ENCODE measurements at places on chromosomes 7 and 10. TPM values are rescaled to one million over a fixed set of nuclear protein-coding genes. Genes with fewer than 3 reads are reported as not detected.

DNA sequence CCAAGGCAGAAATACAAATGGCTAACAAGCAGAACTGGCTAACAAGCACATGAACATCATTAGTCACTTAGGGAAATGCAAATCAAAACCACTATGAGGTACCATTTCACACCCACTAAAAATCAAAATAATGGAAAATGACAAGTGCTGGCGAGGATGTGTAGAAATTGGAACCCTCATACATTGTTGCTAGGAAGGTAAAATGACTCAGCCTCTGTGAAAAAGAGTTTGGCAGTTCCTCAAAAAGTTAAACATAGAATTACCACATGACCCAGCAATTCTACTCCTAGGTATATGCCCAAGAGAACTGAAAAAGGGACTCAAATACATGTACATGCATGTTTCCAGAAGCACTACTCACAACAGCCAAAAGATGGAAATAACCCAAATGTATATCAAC is 52.8 kb upstream of the ANAPC16 start:
- DNase-seq: no peak

DNA sequence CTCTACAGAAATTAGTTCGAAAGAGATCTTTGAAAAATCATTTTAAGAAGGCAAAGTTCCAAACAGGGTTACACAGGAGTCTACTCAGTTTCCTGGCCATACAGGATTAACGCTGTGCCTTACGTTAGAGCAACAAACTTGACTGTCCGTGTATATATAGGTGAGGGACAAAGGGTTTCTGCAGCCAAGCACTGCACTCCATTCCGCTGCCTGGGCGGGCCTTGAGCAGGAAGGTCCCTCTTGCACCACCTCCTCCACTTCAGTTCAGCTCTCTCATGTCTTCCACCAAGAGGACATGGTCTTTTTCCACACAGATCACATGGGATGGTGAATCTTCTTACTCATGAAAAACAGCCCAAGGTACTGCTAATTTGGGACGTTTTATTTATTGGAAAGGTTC is 43.2 kb downstream of the MCMBP start:
- DNase-seq: no peak

DNA sequence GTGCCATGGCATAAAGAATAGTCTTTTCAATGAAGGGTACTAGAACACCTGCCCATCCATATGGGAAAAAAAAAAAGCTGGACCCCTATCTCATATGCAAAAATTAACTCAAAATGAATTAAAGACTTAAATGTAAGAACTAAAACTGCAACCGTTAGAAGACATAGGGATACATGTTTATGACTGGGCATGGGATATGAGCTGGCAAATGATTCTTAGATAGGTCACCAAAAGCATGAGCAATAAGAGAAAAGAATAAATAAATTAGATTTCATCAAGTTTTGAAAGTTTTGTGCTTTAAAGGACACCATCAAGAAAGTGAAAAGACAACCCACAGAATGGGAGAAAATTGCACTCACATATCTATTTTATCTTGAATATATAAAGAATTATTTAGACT is 222.0 kb downstream of the ADK start:
- DNase-seq: no peak

- peak; percentile 28 for DNase-seq
These were observed at the start of gene NPFFR1 for GRCh38 chr10:70283445-70284399. Gene NPFFR1, minus strand, starts transcription at chr10:70284004. Its CDS starts 328 bp downstream, at chr10:70283676.

DNA sequence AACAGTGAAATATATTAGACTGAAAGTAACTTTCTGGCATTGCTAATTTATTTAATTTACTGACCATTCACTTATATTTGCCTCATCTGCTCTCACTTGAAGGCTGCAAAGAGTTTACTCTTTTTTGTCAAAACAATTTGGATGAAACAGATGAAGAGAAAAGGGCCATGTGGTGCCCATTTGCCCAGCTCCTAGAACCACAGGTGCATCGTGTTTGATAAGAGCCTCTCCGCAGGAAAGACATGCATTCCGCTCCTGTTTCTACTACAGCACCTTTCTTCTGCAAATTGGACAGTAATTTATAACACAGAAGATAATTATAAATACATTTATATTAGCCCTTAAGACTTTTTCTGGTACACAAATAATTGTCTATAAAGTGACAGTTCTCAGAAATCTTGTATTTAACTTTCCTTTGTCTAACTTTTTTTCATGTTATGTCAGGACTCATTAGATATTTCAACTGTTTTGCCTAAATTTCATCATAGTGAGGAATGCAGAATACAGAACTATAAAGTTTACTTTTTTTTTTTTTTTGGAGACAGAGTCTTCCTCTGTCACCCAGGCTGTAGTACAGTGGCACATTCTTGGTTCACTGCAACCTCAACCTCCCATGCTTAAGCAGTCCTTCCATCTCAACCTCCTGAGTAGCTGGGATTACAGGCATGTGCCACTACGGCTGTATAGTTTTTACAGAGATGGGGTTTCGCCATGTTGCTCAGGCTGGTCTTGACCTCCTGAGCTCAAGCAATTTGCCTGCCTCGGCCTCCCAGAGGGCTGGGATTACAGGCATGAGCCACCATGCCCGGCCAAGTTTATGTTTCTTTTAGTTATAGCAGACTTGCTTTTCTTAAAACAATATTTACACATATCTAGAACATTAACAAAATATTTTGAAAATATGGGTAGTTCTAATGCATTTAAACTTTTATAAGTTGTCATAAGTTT is 869 bp downstream of the LAMB4 start:
- DNase-seq: no peak

DNA sequence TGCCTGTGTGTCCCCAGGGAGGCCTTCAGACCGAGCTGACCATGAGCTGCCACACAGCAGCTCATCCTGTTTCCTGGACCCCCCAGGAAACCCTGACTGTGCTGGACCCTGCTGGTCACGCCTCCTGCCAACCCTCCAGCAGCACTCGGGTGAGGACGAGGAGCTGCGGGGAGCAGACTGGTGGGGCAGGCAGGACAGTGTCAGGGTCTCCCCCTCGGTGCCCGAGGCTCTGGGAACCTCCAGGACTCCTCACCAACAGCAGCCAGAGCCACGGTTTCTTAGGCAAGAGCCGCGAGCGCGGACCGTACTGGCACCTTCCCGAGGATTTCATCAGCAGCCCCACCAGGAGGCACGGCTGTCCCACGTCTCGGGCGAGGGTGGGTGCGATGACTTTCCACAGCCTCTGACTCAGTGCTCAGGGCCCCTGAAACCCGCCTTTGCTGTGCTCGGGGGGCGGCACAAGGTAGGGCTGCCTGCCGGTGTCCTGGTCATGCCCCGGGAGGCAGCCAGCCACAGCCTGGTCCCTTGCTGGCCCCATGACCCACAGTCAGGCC is 186.9 kb downstream of the ELFN1 start:
- no peak for DNase-seq

DNA sequence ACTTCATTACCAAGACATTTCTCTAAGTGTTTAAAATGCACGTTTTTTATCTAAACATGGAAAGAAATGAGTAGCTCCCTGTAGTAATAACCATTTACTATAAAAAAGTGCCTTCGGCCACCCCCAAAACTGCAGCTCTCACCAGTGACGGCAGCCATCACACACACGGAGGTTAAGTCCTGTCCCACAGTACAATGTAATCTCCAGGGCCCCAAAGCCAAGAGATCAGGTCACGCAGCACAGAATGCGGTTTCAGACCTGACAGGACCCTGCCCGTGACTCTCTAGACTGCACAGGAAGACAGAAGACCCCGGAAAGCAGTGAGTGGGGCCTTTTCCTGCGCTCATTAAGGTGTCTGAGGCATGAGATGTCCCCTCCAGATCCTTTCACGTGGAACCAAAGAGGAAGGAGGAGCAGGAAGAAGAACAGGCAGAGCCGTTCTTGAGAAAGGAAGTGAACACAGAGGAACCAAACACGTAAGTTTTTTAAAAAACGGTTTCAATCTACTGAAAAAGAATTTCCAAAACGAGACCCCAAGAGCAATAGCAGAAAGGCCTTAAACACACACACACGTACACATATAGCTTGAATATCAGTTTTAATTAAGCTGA is 125.7 kb downstream of the ZMYND11 start:
- no peak for DNase-seq

GRCh38 chr10:2592360-2593160 is 474.8 kb upstream of the PFKP start:
- DNase-seq: no peak

GRCh38 chr7:115435178-115435577 is 513.3 kb downstream of the MDFIC start:
- DNase-seq: no peak

DNA sequence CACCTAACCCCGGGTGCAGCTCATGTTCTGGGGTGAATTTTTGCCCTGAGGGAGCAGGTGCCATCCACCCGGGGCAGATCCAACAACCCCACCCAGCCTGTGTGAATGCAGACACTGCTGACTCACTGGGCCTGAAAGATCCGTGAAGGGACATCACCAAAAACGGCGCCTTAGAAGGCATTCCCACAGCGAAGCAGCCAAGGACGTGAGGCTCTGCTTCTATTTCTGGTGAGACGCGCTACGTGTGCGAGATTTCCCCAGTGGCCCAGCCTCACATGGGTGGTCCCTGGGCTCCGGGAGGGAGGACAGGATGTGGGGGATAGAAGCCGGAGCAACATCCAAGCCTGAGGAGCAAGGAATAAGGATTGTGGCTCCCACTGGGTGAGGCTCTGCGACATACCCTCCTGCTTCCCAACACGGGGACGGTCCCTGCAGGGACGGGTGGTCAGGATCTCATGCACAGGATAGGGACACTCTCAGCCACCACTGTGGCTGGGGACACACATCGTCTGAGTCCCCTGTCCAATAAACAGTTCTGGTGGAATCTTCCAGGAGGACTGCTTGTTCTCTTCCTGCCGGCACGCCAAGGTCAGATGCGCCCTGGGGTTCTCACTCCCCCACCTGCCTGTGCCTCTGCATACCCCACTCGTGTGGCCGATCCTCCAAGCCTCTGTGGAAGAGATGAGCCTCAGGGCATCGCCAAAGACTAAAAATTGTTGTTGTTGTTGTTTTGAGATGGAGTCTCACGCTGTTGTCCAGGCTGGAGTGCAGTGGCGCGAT is 70.2 kb downstream of the ZRANB1 start:
- DNase-seq: no peak

DNA sequence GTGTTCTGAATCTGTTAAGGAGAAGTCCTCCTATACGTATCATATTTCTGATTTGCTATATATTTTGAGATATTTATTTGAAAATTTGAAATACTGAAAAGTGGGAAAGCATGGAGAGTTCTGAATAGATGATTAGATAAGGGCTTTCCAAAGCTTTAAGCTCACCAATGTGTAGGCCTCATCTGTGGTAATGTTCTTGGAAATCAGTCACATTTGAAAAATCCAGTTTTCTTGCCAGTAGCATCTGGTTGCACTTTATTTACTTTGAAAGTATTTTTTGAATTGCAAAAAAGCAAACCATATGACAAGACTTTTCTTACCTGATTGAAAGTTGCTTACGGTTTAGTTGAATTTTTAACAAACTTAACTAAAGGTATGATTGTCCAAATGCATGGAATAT is 21.7 kb downstream of the ADD3 start:
- no peak for DNase-seq

DNA sequence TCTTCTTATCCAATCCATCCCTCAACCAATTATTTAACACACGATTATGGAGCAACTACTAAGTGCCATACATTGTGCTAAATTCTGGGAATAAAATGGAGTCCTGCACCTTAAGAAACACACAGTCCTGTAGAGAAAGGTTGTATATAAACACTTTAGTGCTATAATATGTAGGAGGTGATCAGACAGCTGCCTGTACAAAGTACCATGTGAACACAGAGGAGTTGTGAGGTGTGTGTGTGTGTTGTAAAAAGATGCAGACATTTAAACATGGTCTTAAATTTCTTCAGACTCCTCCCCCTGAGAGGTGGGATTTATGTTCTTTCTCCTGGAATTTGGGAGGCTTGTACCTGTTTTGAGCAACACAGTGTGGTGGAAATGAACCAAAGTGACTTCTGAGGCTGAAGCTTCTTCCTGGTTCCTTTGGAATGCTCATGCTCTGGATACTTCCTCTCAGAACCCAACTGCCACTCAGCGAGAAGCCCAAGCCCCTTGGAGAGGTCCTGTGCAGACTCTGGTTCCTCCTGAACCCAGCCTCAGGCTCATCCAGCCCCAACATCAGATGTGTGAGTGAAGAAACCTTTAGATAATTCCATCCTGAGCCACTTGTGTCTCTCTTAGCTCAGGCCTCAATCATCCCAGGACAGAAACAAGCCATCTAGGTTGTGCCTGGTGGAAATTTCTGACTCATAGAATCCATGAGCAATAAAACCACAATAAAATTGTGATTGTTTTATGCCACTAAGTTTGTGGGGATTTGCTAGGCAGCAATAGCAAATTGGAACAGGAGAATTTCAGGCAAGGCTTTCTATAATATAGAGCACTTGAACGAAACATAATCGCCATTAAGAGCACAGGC is 161.2 kb upstream of the FAM3C start:
- no peak for DNase-seq

DNA sequence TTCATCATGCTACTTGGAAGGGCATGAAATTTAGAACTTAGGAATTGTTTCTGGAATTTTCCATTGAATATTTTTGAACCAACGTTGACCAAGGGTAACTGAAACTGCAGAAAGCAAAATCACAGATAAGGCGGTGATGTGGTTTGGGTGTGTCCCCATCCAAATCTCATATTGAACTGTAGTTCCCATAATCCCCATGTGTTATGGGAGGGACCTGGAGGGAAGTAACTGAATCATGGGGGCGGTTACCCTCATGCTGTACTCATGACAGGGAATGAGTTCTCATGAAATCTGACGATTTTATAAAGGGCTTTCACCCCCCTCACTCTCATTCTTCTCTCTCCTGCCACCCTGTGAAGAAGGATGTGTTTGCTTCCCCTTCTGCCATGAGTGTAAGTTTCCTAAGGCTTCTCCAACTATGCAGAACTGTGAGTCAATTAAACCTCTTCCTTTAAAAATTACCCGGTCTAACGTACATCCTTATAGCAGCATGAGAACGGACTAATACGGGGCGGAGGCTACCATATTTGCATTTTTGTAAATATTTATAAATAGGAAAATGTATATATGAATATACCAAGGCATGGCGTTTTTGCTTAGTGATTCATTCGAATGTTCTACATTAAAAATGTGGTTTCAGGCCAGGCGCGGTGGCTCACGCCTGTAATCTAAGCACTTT is 12.4 kb downstream of the NMT2 start:
- no peak for DNase-seq

The DPYSL4 gene
- 2.8 TPM for total RNA-seq

The ACSM6 gene
- not detected for total RNA-seq

The RARRES2 gene
- total RNA-seq: 104 TPM

The HYCC1 gene
- 37.6 TPM for total RNA-seq

The KAZALD1 gene
- total RNA-seq: 34.8 TPM
